ENCODE measurements at places on chromosomes 4 and X.

DNA sequence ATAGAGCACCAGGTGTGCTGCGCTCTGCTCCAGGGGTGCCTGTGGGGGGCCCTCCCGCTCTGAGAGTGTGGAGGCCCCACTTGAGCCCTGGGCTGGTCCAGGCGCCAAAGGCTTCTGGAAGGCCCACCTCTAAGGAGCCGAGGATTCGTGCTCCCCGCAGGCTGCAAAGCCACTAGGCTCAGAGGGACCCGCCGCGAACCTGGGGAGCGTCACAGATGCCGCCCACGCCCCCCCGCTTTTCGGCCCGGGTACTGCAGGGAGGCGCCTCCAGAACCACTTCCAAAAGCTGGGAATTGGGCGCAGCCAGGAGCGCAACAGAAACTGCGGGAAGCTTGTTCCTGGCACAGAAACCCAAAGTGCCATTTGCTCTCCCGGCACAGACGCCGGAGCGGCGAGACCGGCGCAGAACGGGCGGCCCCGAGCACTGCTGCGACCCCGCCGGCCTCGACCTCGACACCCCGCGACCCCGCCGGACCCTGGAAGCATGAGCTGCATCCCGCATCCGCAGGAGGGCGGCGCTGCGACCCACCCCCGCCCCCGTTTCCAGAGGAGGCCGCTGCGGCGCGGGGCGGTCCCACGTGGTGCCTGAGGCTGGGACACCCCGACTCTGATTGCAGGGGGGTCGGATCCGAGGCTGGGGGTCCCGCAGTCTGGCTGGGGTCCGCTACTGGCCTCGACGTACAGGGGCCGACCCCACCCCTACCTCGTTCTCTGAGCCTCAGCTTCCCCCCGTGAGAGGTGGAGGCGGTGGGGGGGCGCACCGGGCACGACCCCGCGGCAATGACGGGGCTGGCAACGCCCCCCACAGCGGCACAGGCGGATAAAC is 30.8 kb downstream of the CPLX1 start:
- DNase-seq: no peak

GRCh38 chrX:362351-362750 is 24.4 kb downstream of the PPP2R3B start:
- DNase-seq: no peak

- no peak for DNase-seq
Measured at GRCh38 chr4:74431113-74431826, 13.7 kb upstream of the AREG start.

DNA sequence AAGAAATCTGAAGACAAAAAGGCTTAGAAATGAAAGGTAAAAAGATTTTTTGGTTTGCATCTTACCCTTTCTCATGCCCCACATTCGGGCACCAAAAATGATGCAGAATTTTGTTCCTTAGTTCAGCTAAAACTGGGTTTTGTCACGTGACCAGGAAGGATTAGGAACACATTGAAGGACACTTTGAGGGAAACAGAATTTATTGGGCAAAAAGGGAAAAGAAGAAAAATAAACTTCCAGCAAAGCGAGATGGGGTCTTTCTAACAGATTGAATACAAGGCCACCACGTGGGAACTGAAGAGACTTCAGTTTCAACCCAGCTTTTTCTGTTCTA is 81.3 kb upstream of the SMARCA5 start:
- DNase-seq: no peak

- no peak for DNase-seq
Measured at GRCh38 chrX:129769467-129770154, 10.1 kb upstream of the SASH3 start.

GRCh38 chrX:40773188-40773587 is 37.8 kb upstream of the MED14 start:
- DNase-seq: no peak

DNA sequence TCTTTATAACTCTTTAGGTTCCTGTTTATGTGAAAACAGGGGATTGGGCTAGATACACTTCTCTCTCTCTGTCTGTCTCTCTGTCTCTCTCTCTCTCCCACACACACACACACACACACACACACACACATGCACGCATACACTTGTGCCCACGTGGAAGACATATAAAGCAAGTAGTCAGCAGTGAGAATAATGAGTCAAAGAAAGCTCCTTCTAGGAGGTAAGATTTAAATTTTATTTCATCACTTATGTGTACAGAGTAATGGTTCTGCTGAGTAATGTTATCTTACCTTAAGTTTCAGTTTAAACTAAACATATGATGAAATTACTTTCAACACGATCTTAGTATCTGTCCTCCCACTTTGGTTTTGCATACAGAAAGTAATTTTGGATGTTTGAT is 243.0 kb upstream of the TEX13A start:
- DNase-seq: no peak

- DNase-seq: peak; percentile 28
Measured at GRCh38 chrX:152821145-152821765, 9.3 kb downstream of the CETN2 start.

- DNase-seq: no peak
Measured at GRCh38 chr4:185868983-185869382, 57.0 kb upstream of the SORBS2 start.

DNA sequence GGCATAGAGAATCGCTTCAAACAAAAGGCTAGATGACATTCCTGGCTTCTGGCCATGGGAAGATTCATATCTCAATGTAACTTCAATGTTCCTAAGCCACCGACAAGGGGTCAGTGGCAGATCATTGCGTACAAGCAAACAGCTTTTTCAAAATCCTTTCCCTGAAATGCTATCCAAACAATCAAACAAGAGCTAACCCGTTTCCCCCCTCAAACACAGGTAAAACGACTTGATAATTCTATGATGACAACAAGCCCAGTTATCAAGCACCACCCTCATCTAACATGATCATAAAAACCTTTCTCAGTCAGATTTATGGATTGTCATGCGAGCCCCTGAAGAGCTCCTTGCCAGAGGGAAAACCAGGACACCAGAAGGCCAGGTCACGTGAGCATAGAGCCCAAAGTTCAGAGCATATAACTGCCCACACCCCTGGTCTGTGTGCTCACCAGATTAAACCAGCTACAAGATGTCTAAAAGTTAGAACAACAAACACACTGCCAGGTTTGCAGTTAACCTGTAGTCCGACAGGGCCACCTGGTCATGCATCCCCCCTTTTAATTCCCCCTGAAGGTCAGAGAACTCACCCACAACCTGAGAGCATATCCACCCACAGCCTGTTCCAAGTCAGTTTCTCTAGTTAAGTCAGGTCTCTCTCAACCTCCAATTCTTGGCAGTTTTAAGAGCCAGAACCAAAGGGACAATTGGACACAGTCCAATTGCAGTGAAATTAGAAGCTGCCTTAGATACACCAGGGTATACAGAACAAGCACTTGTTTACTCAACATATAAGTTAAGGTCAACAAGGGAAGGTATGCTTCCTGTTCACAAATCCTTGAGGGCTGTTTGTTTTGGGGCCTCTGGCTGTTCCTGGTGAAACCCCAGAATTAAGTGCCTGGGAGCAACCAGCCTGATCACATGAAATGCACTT is 248.1 kb upstream of the PPARGC1A start:
- DNase-seq: peak; percentile 57

- no peak for DNase-seq
Measured at GRCh38 chr4:1124818-1125217, 11.5 kb upstream of the RNF212 start.
